DMS79 treated with DMSO at 0.1 percent for 48 hours (cell line): ENCODE measurements at places on chromosomes 16 and 17.

DNA sequence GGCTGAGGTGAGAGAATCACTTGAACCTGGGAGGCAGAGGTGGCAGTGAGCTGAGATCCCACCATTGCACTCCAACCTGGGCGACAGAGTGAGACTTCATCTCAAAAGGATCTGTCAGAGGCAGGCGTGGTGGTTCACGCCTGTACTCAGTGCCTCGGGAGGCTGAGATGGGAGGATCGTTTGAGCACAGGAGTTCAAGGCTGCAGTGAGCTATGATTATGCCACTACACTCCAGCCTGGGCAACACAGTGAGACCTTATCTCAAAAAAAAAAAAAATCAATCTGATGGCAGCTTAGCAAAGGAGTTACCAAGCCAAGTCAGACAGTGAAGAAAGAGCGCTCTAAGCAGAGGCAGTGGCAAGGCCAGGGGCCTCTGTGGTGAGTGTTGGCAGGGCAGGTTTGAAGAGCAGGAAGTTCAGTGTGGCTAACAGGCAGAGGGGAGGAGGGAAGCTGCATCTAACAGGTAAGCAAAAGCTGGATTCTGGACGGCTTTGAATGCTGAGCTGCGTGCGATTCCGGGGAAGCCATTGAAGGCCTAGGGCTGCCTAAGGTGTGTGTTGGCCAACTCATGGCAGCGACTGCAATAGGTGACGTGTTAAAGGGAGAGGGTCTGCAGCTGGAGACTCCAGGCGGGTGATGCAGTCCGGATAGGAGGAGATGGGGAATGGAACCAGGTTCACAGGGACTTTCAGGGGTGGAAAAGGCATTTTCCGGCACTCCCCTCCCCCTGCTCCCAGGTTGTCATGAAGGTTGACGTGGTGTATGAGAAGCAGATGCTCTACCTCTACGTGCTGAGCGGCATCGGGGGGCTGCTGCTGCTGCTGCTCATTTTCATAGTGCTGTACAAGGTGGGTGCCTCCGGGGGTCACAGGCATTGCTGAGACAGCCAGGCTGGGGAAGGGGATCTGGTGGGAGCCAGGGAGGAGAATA is 7.0 kb downstream of the ZNF768 start:
- no peak for DNase-seq

DNA sequence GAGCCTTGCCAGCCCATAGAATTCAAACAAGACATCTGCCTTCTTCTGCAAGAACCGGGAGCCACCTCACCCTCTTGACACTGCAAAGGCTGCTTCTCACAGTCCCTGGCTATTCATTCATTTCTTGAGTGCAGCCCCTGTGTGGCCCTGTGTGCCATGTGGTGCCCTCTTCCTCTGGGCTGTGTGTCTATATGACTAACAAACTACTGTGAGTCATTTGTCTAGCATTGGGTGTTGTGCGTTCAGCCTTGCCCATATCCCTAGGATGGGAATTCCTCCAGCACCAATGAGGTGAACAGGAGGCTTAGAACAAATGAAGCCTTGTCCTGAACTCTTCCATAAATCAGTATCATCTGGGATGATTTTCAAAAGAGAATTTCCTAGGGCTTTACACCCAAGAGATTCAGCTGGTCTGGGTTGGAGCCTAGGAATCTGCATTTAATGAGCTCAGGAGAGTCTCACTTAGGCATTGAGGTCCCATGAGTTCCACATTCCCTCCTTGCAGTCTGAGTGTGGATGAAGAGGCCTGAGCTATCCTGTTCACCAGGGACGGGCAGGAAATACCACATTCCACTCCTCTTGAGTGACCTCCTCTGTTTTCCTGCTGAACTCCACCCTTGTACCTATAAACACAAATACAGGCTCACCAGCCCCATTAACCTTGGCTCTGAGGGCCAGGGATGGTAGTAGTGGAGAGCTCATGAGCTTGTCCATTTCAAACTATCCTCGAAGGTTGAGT is 308.7 kb upstream of the N4BP1 start:
- no peak for DNase-seq

GRCh38 chr16:84176192-84177053 is 10.4 kb downstream of the TAF1C start:
- no peak for DNase-seq

DNA sequence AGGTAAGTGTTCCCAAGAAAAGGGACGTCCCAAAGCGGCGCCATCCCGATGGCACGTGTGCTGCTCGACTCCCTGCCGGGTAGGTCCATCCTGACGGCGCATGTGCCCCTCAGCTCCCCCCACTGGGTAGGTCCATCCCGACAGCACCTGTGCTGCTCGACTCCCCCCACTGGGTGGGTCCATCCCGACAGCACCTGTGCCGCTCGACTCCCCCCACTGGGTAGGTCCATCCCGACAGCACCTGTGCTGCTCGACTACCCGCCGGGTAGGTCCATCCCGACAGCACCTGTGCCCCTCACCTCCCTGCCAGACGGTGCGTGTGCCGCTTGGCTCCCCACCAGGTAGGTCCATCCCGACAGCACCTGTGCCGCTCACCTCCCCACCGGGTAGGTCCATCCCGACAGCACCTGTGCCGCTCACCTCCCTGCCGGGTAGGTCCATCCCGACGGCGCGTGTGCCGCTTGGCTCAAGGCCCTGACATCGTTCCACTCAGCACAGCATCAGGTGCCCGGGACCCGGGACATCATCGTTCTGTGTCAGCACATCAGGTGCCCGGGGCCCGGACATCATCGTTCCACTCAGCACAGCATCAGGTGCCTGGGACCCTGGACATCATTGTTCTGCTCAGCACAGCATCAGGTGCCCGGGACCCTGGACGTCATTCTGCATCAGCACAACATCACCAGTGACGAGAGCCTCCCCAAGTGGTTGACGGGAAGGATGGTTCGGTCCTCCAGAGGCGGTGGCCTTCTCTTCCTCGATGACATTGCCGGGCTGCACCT is 5.7 kb upstream of the FN3K start:
- no peak for DNase-seq

DNA sequence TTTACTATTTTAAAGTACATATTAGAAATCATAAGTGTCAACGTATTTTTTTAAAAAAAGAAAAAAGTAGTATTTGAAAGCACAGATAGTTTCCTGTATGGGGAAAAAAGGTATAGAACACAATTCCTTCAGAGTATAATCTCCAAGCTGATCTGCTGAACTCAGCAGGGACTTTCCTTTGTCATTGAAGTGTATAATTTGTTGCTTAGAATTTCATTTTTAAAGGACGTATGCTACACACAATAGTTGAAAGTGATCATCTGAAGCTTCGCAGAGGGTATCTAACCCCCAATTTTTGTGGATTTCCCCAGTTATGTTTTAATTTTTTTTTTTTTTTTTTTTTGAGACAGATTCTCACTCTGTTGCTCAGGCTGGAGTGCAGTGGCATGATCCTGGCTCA is 20.2 kb upstream of the MAPT start:
- DNase-seq: no peak

GRCh38 chr16:60636117-60636516 is 1400.1 kb downstream of the CDH8 start:
- DNase-seq: no peak

DNA sequence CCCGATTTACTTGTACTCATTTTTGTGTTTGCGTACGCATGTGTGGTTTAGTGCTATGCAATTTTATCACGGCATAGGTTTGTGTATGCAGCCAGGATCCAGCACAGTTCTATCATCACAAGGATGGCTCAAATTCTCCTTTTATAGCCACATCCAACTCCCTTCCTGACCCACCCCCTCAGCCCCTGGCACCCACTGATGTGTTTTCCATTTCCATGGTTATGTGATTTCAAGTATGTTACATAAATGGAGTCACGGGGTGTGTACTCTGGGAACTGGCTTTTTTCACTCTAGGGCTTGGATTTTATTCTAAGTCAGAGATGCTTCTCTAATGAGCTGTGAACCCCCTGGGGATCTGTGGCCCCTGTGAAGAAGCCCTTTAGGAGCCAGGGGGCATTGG is 16.8 kb downstream of the IL4R start:
- peak; percentile 28 for DNase-seq

- peak; percentile 76 for DNase-seq
These were observed 248.3 kb upstream of the CIBAR2 start for GRCh38 chr16:85360323-85361277.
